Fibroblast of upper back skin (primary cell): ENCODE measurements at places on chromosomes 1 and 21.

- DNase-seq: no peak
These were observed 141.4 kb upstream of the RAB4A start for GRCh38 chr1:229129301-229130027.

GRCh38 chr1:22835636-22836319 is 125.1 kb downstream of the EPHB2 start:
- peak; percentile 75 for DNase-seq

DNA sequence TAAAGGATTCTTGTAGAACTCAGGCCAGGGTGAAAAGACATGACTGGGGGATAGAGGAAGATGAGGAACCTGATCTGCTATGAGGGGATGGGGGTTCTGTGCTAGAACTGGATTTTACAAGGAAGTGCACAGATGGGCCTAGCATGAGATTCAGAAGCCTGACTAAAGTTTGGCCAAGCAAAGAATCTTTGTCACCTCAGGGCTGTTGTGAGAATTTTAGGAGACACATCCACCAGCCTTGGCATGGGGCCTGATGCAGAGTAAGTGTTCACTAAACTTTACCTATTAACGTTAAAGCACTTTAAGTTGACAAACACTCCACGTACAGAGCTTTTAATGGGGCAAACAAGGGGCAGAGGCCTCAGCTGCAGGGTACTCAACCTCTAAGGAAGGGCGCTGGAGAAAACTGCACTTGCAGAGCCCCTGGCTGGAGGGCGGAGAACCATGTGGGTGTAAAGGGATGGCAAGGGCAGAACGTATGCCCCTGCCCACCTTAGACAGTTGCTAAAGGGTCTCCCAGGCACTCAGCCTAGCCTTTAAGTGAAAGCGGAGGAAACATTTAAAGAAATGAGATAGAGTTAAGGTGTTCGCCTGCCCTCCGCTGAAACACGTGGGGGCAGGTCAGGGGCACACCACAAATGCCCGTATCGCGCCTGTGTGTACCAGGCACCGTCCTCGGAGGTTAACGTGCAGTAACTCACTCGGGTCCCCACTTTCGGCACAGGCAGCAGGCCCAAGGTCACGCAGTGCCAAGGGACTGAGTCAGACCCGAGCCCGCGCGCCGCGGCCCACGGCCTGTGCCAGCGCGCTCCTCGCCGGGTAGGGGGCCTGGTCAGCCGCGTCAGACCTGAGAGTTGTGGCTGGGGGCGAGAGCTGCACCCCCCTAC is 990 bp upstream of the MRPS6 start:
- peak; percentile 18 for DNase-seq

DNA sequence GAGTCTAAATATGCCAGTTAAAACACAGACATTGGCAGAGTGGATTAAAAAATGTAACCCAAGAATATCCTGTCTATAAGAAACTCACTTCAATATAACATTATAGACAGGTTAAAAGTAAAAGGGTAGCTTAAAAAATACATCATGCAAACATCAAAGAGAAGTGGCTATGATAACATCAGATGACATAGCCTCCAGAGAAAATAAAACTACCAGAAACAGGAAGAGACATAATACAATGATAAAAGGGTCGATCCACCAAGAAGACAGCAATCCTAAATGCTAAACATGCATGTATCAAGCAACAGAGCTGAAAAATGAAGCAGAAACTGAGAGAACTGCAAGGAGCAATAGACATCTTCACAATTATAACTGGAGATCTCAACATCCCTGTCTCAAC is 190.2 kb upstream of the NR5A2 start:
- no peak for DNase-seq

GRCh38 chr1:20654104-20654690 is 7.0 kb downstream of the DDOST start:
- DNase-seq: no peak

- DNase-seq: no peak
These were observed 72.7 kb downstream of the WDR4 start for GRCh38 chr21:42806509-42807140.

GRCh38 chr1:110645821-110646735 is 28.7 kb downstream of the KCNA3 start:
- DNase-seq: peak; percentile 45

DNA sequence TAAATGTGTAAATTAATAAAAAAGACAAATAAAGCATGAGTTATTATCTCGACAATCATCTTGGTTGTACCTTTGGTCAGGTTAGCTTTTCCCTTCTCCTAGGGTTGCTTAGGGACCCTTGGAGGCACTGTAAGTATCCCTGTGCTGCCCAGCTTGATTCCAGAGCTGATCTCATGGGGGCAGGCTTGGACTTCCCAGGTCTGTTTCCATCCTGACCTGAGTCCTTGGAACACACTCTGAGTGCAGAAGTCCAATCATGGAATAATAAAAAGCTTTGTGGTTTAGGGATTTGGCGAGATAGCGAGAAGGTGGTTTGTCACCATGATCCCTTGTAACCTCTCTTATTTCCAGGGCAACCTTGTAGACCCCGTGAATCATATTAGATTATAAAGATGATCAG is 18.7 kb upstream of the PAPPA2 start:
- no peak for DNase-seq

- DNase-seq: no peak
These were observed 235.3 kb downstream of the TOMM20 start for GRCh38 chr1:234893359-234893724.

- DNase-seq: no peak
These were observed 21.8 kb upstream of the LHX4 start for GRCh38 chr1:180208264-180208663.

DNA sequence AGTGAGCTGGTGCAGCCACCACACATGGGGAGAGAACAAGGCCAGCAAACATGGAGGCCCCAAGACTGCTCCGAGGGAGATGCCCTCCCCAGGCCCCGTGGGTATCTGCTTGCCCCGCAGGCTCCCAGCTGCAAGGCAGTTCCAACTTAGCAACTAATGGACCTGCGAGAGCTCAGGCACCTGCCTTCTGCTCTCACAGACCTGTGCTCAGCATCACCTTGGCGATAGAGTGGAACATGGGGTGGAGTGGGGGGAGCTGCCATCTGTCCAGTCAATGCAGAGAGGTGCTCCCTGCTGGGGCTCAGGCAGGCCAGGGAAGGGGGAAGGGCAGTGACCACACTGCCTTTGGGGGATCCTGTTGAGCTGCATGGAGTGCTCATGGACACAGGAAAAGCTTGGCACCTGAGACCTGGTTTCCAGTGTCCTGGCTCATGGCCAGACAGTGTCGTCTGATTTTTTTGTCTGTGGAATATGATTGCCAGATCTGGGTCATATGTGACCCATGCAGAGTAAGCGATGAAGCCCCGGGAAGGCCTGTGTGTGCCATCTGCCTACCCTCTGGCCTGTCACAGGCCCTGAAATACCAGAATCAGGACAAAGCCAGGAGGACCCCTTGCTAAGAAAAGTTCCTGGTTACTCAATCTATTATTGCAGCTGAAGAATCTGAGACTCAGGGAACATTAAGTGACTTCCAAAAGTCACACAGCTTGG is 39.9 kb upstream of the TENT5C start:
- no peak for DNase-seq

DNA sequence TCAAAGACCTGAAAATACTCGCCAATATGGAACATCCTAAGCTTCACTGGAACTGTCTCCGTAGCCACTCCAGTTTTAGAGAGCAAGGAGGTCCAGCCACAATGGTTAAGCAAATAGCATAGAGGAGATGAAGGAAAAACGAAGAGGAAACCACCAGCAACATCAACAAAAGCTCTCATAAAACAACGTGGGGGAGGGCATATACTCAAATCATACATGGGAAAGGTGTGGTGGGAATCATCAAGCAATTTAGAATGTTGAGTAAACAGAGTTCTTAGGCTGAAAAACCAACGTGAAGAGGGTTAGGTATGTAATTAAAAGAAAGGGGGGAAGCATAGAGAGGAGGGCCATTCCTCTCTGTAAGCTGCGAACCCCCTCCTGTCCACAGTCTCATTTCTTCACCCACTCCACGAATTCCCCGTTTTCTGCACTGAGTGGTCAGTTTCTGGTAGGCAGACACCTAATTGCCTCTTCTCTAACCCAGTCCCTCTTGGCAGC is 1.0 kb downstream of the TMEM59 start:
- peak; percentile 9 for DNase-seq

DNA sequence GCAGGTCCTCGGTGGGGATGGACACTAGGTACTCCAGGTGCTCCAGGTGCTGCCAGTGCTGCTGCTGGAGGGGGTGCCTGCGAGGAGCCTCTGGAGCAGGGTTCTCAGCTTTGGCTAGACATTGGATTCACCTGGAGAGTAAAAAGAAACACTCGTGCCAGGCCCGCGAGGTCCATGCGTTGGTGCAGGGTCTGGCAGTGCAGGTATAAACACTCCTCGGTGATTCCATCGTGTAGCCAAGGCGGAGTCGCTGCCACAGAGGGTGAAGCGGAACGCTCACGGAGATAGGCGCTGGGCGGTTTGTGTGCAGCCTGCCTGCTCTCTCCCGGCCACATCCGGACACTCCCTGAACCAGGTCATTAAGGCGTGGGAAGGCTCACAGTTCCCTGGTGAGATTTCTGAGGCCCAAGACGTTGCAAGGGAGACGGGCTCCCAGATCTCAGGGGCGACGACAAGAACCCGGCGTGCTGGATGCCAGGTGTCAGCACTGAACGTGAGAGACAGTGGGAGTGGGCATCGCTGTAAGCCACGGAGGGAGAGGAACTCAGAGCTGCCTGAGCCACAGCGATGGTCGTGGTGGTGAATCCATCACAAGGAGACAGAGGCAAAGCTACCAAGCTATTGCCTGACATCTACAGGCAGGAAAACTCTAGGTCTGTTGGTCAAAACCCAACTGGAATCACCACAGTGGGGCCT is 17.2 kb upstream of the SUMO3 start:
- no peak for DNase-seq

DNA sequence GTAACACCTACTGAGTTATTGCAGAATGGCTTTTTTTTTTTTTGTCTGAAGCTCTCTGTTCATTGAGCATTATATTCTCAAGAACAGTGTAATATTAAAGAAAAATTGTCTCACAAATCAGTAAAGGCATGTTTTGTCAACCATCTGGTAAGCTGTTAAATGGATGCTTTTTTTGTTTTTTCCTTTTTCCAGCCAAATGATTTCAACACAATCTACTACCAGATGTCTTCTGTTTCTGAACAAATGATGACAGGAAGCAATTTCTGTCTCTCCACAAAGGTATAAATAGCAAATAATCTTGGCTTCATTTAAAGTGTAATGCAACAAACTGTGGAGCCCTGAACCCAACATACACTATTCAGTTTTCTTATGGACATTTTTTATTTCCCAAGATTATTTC is 78.6 kb upstream of the RGS2 start:
- DNase-seq: peak; percentile 34

GRCh38 chr1:65003316-65003664 is 36.9 kb upstream of the JAK1 start:
- no peak for DNase-seq

GRCh38 chr21:35394049-35394448 is 344.9 kb upstream of the RUNX1 start:
- DNase-seq: peak; percentile 30

DNA sequence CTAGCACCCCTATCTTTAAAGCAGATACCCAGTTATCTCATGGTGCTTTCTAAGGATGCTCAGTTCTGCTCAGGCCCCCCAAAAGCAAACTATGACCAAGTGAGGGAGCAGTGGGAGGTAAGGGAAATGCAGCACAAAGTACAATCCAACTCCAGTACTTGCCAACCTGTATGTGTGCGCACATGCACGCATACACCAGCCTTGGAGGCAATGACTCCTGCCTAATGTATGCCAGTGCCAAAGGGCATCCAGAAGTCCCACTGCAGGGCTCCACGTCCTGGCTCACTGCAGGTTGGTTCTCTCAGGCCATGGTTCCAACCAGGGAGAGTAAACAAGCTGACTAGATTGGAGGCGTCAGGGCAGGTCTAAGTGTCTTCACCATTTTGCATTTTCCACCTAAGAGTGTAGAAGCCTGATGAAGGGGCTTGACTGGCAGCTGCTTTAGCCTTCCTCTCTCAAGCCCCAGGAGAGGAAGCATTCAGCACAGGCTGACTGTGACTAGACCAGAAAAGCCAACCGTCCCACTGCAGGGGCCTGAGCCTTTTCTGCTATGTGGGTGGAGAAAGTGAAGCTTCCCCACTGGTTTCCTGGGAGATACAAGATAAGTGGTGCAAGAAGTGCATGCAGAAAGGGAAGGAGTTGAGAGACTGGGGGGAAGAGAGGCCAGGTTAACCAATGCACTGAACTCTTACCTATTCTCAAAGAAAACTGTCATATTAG is 7.7 kb downstream of the AMIGO1 start:
- DNase-seq: no peak

GRCh38 chr1:162088281-162088969 is 18.9 kb downstream of the NOS1AP start:
- DNase-seq: no peak

DNA sequence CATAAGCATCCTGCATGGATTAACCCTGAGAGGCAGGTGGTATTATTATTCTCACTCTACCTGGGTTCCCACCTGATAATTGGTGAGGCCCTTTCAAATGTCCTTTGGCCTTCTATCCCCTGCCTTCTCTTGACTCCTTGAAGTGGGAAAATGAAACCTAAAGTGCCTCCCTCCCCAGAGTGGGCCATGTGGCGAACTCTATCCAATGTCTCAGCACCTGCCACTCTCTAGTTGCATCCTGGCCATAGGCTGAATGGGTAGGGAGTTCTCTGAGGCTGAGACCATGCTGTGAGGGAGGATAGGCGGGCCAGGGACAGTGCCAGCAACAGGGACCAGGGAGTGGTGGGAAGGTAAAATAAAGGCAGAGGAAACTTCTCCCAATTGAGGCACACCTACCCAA is 35.3 kb downstream of the ELF3 start:
- no peak for DNase-seq

DNA sequence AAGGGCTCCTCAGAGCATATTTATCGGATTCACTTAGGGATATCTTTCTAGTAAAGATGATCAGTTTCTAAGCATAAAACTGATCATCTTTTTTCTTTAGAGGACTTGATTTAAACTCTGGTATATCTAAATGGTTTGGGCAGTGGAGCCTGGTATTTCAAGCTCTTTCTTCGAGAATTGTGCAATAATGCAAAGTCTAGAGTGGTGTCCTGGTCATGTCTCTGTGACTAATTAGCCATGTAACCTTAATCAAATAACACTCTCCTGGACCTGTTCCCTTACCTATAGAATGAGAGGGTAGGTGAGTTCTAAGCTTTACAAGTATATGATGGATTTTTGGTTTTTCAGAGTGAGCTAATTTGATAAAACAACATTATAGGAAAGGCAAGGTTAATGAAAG is 225.2 kb downstream of the RPS6KC1 start:
- DNase-seq: no peak

- DNase-seq: no peak
These were observed 22.8 kb upstream of the CRNN start for GRCh38 chr1:152436593-152437496.

DNA sequence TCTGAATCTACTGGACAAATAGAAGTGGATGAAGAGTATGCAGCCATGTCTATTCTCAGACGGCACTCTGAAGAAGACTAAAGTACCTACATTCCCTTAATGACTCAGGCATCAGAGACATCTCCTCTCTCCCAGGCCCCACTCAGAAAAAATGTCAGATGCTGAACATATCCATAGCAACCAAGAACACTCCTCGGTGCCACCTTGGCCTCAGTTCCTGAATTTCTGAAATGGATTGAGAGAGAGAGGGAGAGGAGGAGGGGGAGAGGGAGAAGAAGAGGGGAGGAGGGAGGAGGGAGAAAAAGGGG is 16.0 kb upstream of the OVAAL start:
- DNase-seq: peak; percentile 63
